ENCODE measurements at places on chromosomes 5 and 9.
A peak's percentile ranks its signal among the peaks of the same experiment; 100 is the strongest.

GRCh38 chr5:158483281-158483860 lies 616.3 kb downstream of the EBF1 start:
- no peak for DNase-seq

DNA sequence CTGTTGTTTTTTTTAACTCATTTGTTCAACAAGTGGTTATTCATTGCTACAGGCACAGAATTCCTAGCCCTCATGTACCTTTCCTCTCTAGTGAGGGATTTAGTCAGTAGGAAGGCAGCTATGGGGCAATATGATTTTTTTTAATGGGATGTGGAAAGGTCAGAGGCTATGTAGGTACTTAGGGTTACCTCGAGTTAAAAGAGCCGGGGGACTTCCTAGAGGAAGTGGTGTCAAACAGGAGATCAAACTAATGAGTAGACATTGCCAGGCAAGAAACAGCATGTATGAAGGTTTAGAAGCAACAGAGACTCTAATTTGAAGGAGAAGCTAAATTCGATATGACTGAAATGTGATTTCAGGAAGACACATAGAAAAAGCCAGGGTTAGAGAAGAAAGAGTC lies 50.7 kb downstream of the ITGA2 start:
- no peak for DNase-seq

DNA sequence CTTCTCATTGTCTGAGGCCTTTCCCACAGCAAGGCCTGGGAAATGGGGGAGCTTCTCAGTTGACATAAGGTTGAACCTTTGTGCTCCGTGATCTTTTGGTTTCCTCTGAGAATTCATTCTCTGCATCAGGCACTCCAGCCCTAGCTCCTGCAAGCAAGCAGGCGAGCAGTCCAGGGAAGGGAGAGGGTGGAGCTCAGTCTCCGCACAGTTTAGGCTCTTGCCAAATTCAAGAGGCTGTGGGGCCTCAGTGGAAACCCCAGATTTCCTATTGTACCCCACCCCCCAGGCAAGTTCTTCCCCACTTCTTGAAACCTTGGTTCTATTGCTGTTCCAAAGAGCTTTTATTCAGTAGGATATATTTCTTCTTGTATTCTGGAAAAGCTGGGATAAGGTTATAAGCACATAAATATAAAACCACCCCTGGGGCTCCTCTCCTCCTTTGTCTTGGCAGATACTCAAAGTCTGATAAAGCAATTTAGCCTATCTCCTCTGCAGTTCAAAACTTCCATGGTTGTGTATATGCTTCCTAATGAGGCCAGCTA lies 147.2 kb downstream of the PDZD2 start:
- no peak for DNase-seq

GRCh38 chr5:135399794-135400542 lies 937 bp upstream of the MACROH2A1 start:
- no peak for DNase-seq

DNA sequence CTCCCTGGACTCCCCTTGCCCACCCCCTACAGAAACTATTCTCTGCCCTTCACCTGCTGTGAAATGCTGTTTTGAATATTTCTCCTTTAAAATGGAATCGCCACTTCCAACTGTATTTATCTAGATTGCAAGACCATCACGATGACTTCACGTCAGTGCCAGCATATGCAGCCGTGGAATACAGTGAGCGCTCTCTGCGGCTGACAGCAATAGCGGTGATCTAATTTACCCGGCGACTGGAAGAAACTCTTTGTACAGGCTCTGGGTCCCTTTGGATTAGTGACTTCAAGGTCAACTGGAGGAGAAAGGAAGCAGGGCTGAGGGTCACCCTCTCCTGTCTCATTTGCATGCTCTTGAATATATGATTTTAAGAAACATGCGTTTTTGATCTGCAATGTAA lies 192.0 kb downstream of the IRX1 start:
- DNase-seq, result no peak

GRCh38 chr9:16611001-16611400 lies 259.5 kb downstream of the BNC2 start:
- DNase-seq, result no peak

GRCh38 chr5:96893342-96893741 lies 17.0 kb downstream of the ERAP2 start:
- peak; percentile 88 for DNase-seq

GRCh38 chr9:37374892-37375291 lies 47.6 kb upstream of the GRHPR start:
- no peak for DNase-seq

DNA sequence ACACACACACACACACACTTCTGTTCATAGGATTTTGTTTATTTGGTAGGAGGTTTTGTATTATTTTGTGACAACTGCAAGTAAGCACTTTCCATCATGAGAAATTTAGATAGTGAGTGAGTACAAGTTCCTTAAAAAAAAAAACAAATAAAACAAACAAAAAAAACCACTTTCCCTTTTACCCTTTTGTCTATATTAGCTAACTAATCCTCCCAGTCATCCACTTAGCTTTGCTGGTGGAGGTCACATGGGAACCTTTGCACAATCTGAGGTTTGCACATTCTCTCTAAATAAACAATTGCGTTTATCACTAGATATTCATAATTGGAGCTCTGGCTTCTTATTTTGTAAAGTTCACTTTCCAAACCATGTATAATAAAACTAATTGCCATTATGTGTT lies 6.8 kb downstream of the ITGA1 start:
- DNase-seq, result no peak

DNA sequence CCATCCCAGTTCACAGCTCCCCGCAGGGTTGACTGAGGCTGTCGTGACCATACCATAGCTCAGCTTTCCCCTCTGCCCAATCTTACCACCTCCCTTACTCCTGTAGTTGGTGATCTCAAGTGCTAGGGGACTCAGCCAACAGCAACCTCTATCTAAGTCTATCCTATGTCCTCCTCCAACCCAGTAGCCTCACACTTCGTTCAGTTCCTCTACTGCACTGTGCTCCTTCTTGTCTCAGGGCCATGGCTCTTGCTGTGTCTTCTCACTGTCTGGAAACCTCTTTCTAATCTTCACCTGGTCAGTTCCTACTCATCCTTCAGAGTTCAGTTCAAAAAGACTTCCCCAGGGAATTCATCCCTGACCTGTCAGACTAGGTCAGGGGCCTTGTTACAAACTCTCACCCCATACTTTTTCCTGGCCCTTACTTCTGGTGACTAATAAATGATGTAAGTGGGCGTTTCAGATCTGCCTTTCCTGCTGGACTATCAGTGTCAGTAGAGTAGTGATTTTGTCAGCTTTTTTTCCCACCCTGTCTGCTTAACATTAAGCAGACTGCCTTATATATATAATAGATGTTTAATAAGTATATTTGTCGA lies 53.6 kb upstream of the NR3C1 start:
- DNase-seq, result peak; percentile 62

DNA sequence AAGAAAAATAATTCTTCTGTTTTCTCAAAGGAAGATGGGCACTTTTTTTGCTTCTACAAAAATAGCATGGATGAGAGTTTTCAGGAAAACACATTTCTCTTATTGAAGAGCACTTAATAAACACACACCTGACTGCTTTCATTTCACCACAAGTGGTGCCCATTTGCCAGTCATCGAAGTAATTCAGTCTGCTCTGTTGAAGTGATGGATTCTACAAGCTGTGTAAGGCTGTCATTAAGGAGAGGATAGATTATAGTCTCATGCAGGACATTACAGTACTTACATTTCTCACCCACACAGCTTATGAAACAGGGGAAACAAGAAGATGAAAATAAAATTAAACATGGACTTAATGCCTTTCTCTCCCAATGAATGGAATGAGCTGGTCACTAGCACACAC lies 165.2 kb downstream of the NR2F1-AS1 start:
- no peak for DNase-seq

- no peak for DNase-seq
These were observed 65.6 kb downstream of the FOCAD start for GRCh38 chr9:20749496-20750198.

- no peak for DNase-seq
These were observed 64.5 kb downstream of the PAM start for GRCh38 chr5:102819634-102820033.

GRCh38 chr5:115751176-115751575 lies 65.3 kb downstream of the CDO1 start:
- no peak for DNase-seq

- DNase-seq, result no peak
These were observed 126.2 kb upstream of the DPYSL3 start for GRCh38 chr5:147635882-147636728.

DNA sequence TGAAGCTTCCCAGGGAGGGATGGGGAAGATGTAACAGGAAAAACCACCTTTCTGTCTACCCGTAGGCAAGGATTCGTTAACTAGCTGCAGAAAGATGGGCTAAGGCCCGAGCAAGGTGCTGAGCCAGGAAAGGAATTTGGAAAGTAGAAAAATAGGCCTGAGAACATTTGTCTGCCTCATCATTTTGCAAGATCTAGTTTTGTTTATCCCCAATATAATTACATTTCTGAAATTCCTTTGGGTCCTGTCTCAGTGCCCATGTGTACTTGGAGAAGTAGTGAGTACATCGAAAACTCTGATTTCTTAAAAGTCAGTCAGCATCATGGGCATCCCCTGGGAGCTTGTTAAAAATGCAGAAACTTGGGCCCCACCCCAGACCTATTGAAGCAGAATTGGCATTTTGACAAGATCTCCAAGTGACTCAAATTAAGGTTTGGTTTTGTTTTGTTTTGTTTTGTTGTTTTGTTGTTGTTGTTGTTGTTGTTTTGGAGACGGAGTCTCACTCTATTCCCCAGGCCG lies 52.1 kb upstream of the CEMIP2 start:
- no peak for DNase-seq

DNA sequence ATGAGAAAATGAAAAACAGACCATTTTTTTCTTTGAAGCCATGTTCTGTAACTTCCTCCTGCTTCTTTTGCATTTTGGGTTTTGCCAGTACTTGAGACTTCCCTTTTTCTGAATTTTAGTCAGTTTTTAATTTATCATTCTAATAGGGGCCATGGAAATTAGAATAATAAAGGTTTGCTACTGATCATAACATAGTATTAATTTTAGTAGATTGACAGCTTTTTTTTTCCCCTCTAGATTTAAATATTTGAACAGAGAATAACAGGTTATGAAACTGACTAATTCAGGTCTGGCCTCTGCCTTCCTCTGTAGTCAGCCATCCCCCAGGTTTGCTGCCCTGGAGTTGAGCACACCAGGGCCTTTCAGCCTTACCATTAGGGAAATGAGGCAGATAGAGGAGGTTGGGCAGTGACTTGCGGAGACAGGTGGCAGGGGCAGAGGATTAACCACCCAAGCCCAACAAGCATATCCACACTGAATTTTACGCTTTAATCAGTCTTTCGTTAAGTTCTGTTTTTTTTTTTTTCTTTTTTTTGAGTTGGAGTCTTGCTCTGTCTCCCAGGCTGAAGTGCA lies 80.1 kb upstream of the TNFAIP8 start:
- DNase-seq, result no peak

GRCh38 chr5:134140530-134141201 lies 26.2 kb downstream of the TCF7 start:
- peak; percentile 71 for DNase-seq

- DNase-seq, result no peak
These were observed 48.6 kb upstream of the VDAC1 start for GRCh38 chr5:134053314-134053839.

DNA sequence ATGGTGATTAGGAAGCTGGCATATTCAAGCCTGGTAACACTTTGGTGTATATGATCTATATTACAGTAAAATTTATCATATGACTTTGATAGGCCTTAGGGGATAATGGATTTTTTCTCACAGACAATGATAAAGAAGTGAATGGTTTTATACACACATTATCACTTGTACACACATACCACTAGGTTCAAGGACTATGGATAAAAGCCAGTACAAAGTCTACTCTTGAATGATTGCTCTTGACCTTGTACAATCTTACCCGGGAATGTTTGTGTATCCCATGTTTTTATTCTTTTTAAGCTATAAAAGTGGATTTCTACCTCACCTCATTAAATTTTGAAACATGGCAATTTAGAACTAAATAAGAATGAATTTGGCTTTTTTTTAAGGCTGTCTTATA lies 414.5 kb upstream of the ADAMTSL1 start:
- no peak for DNase-seq

DNA sequence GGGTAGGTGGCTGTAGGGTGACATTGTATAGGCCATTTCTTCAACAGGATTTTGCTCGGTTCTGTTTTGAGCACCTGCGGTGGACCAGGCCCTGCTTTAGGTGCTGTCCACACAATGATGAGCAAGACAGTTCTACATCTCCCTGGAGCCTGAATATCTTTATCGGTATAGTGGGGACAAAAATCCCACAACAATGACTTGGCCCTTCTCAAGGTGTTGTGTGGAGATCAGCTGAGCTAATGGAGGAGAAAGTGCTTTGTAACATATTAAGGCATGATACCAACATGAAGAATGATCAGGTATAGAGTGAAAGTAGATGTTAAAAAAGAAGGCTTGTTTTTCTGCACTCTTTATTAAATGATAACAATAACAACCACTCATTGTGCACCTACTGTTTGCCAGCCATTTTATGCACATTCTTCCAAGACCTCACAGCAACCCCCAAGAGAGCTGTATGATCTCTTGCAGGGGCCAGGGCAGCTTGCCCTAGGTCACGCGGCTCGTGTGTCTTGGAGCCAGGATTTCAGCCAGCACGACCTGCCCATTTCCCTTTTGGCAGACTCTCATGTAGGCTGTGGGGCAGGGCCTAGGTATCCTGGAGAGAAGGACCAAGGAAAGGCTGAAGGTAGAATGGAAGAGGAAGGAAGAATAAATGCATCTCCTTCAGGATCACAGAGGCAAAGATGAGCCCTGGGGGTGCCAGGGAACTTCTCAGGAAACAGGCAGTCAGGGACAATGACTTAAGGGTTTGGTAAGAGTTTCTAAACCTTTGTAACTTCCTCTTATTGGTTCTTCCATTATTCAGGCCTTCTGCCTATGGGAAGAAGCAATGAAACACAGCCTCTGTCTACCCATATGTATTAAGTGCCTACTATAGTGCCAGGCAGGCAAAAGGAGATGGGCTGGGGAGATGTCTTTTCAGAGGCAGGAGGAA lies 50.0 kb upstream of the PPARGC1B start:
- DNase-seq, result no peak

GRCh38 chr5:159339460-159339859 lies 9.2 kb upstream of the IL12B start:
- DNase-seq, result no peak

GRCh38 chr5:65366655-65367054 lies 115.1 kb downstream of the ADAMTS6 start:
- no peak for DNase-seq

- no peak for DNase-seq
These were observed 239.5 kb upstream of the SLC24A2 start for GRCh38 chr9:20028192-20028848.

DNA sequence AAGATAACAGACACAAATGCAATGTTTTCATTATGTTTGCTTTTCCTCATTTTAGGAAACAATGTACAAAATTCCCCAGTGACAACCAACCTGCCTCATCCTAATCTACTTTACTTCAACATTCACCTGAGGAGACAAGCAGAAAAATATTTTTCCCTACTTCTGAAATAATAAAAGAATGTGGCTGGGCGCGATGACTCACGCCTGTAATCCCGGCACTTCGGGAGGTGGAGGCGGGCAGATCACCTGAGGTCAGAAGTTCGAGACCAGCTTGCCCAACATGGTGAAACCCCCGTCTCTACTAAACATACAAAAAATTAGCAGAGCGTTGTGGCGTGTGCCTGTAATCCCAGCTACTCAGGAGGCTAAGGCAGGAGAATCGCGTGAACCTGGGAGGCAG lies 36.9 kb downstream of the MYO10 start:
- DNase-seq, result no peak

GRCh38 chr5:127568166-127568565 lies 50.7 kb downstream of the PRRC1 start:
- no peak for DNase-seq

All from ACHN (cell line).